ENCODE measurements at places on chromosomes 2 and 18.

DNA sequence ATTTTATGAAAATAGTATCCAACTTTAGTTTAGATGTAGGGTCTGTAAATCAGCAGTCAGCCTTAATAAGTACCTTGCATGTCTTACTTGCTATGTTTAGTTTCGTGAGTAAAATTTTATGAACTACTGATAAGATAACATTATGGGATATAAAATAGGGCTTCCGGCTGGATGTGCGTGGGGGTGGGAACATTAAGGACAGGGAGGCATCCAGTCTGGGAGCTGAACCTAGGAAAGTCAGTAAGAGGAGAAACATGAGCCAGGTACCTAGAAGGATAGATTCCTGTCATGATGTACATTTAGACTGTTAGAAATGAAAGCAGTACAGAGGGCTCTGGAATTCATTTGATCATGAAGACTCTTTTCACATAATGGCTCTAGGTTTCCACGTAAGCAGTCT, 12.7 kb upstream of the KCNJ13 start:
- DNase-seq: peak; percentile 30

DNA sequence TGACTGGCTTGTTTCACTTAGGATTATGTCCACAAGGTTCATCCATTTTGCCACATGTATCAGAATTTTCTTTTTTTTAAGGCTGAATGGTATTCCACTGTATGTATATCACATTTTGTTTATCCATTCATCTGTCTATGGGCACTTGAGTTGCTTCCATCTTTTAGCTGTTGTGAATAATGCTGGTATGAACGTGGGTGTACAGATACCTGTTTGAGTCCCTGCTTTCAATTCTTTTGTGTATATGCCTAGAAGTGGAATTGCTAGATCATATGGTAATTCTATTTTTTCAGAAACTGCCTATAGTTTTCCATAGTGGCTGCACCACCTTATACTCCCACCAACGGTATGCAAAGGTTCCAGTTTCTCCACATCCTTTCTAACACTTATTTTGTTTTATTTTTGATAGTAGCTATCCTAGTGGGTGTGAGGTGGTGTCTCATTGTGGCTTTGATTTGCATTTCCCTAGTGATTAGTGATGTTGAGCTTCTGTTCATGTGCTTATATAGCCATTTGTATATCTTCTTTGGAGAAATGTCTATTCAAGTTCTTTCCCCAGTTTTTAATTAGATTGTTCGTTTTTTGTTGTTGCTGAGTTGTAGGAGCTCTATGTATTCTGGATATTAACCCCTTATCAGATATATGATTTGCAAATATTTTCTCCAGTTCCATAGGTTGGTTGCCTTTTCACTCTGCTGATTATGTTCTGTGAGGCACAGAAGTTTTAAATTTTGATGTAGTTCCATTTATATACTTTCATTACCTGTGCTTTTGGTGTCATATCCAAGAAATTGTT, 40.7 kb downstream of the TTC39C start:
- DNase-seq: no peak

GRCh38 chr2:60413814-60414168, 139.7 kb downstream of the BCL11A start:
- DNase-seq: no peak

GRCh38 chr2:234496055-234496834, 636 bp downstream of the ARL4C start:
- no peak for DNase-seq

GRCh38 chr2:7009207-7009911, 92.1 kb downstream of the RNF144A start:
- no peak for DNase-seq

- no peak for DNase-seq
Measured at GRCh38 chr2:142426064-142426463, 295.2 kb upstream of the LRP1B start.

- no peak for DNase-seq
Measured at GRCh38 chr2:235570256-235570655, 76.4 kb downstream of the AGAP1 start.

- DNase-seq: no peak
Measured at GRCh38 chr2:218065239-218066006, 3.6 kb upstream of the RUFY4 start.

DNA sequence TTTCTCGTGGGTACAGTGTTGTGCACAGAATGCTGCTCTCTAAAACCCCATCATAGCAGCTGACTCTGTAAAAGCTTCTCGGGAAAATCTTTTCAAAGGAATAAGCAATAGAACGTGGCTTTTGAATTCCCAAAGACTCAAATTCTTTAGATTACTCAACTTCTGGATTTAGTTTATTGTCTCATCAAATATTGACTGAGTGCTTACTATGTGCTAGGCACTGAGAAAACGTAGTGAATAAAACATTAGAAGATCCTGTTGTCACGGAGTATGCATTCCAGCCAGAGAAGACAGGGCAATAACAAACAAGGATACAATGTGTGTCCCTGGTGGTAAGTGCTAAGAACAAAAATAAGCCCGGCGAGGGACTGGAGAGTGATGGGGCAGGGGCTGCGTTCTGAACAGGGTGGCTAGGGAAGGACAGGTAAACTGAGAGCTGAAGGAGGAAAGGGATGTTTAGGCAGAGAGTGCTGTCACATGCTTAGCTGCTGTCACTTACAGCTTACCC, 178.2 kb upstream of the SIX3 start:
- DNase-seq: no peak

DNA sequence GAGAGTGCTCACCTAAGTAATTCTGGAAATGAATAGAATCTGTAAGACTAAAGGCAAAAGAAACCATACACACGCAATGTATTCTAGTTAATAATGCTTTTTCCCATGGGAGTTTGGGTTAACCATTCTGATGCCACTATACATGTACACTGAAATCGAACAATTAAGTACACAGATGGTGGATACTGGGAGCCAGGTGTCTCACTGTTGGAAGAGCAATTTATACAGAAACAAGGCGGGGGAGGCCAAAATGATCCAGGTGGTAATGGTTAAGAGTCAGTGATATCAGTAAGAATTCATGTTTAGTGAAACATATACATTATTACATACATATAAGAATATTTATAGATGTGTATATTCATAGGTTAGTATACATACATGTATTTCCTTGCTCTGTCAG, 67.2 kb downstream of the TMEM131 start:
- no peak for DNase-seq

GRCh38 chr2:236321415-236321814, 57.2 kb upstream of the ASB18 start:
- DNase-seq: no peak

GRCh38 chr2:218783688-218784087, 1.7 kb downstream of the CYP27A1 start:
- DNase-seq: no peak

GRCh38 chr18:45788861-45789260, 36.6 kb upstream of the SIGLEC15 start:
- DNase-seq: no peak

- DNase-seq: no peak
Measured at GRCh38 chr18:25518716-25519053, 166.7 kb upstream of the ZNF521 start.

GRCh38 chr2:26610504-26611335, 30.4 kb downstream of the CIB4 start:
- DNase-seq: no peak

- no peak for DNase-seq
Measured at GRCh38 chr2:55620123-55620779, 2.8 kb upstream of the PPP4R3B start.

DNA sequence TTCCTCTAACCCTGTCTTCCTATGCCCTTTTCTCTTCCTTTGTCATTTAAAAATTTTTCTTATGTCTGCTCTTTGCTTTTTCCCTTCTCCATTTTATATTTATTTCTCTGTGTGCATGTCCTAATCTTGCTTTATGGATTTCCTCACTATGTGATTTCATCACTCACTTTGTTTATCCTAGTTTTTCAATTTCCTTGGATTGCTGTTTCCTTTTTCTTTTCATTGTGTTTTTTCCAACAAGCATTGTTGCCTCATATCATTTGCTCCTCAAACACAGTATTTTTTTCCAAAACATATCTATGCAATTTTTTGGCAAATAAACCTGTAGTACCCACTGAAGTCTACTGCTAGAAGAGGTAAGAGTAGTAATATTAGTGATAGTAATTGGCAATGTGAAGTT, 67.4 kb upstream of the PNPT1 start:
- DNase-seq: no peak

- DNase-seq: no peak
Measured at GRCh38 chr18:55744206-55744605, 156.2 kb upstream of the TCF4 start.

DNA sequence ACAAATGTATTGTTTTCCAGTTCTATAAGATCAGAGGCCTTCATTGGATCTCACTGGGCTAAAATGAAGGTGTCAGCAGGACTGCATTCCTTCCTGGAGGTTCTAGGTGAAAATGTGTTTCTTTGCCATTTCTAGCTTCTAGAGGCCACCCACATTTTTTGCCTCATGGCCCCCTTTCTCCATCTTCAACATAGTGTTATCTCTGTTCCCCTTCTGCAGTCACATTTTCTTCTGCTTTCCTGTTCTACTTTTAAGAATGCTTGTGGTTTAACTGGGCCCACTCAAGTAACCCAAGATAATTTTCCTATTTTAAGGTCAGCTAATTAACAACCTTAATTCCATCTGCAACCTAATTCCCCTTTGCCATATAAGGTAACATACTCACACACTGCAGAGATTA, 36.1 kb downstream of the METTL21A start:
- no peak for DNase-seq
